Left hindlimb (tissue), 1 donor: ENCODE measurements at places on chromosomes 6 and 20.

DNA sequence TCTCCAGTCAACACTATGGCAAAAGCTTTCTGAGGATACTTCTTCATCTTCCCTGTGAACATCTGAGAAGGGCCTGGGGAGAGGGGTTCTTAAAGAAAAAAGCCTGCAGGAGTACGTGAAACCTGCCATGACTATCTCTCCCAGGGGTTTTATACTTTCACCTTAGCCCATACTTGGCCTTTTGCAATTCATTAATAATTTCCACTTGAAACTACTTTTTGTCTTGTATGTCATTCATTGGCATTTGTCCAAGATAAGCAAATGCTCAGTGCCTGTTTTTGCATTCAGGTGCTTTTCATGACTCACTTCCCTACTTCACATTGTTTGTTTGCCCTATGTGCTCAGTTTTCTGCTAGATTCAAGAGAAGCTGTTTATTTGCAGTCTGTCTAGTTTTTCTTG is 580.3 kb upstream of the GJE1 start:
- no peak for DNase-seq

DNA sequence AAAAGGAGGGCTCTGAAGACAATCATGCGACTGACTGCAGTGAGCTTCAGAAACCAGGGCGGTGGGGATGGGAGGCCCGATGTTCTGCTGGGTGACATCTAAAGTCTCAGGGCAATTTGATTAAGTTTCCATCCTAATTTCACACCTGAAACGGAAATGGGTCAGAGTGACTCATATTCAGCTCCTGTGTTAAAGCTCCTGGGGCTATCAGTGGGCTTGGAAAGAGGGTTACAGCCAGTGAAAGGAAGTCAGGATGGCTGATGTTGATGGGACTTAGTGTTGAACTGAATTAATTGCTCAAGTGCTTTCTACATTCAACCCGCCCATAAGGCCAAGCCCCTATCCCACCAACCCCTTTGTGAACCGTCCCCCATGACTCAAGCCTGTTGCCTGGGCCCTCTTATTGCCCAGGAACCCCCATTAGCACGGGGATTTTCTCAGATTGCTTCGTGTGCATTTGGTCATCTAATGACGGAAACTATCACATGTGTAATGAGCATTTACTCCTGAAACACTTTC is 47.1 kb upstream of the TBC1D7 start:
- DNase-seq: no peak

DNA sequence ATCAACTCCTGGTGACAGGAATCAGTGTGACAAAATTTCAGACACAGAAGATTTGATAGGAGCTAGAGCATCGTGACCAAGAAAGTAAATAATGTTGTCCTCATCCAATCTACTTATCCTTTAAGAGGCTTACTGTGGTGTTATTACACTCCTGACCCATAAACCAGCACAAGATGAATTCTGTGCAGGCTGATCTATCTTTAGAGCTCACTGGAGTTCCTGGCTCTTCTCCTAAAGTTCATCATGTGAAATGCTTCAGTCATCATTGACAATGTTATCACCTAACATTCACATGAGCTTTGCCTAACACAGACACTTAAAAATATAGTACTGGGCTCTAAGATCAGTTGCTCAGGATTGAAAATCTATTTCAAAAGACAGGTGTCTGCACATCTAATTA is 271.0 kb upstream of the HSF2 start:
- no peak for DNase-seq

DNA sequence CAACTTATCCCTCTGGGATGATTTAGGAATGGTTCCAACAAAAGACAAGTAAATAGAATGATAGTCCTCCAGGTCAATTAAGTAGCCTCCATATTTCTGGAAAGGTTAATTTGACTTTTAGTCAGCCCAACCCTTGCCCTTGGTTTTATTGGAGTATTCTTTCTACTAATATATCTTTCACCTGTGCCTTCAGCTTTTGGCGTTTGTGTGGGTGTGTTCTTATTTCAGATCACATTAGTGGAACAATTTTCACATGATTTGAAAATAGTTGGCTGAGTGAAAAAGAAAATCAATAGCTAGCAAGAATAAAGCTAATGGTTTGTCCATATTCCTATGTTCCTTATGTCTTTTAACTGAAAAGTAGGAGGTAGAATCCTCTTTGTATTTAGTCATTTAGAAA is 239.6 kb upstream of the SGK1 start:
- no peak for DNase-seq

- no peak for DNase-seq
Measured at GRCh38 chr6:81562169-81562568, 190.3 kb downstream of the TENT5A start.

GRCh38 chr6:73169111-73169510 is 56.2 kb downstream of the KHDC1L start:
- no peak for DNase-seq

- DNase-seq: no peak
Measured at GRCh38 chr6:129440691-129441090, 269.3 kb downstream of the ARHGAP18 start.

DNA sequence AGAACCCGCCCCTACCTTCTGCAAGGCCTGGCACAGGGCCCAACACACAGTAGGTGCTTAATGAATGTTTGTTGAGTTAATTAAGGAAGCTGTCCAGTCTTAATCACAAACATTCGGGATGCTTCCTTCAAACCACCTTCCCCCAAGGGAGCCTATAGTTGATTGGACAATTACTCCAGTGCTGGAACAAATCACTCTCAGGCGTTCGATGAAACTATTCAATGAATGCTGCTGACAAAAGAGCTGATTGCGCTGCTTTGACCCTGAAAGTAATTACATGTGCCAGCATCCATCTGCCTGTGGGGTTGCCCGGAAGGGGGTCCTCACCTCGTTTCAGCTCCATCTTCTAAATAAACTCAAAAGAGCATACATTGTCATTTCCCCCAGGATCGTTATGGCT is 112.0 kb upstream of the SRSF6 start:
- DNase-seq: no peak

- no peak for DNase-seq
Measured at GRCh38 chr6:149052350-149053106, 265.0 kb upstream of the TAB2 start.

DNA sequence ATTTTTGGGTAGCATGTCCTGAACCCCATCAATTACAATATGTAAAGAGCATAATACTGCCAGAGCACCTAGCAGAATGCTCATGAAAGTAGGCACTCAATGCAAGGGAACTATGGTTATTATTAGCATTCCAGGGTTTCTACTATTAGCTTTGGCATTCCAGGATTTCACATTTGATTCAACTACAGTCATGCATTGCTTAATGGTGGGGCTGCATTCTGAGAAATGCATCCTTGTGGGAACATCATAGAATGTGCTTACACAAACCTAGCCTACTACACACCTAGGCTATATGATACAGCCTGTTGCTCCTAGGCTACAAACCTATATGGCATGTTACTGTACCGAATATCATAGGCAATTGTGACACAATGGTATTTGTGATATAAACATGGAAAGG is 247.8 kb downstream of the CD83 start:
- DNase-seq: no peak

DNA sequence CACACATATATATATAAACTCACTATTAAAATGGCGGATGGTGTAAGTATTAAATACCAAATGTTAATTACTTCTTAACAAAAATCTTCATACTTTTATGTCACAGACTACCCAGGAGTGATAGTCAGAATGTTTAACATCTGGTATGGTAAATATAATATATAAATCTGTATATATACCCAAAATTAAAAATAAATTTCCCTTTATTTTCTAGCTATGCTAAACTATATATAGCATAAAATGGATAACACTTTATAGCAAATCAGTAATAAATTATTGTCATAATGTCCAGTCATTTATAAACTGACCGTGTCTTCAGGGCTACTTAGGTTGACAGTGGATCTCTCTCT is 37.1 kb downstream of the GSTA2 start:
- no peak for DNase-seq

DNA sequence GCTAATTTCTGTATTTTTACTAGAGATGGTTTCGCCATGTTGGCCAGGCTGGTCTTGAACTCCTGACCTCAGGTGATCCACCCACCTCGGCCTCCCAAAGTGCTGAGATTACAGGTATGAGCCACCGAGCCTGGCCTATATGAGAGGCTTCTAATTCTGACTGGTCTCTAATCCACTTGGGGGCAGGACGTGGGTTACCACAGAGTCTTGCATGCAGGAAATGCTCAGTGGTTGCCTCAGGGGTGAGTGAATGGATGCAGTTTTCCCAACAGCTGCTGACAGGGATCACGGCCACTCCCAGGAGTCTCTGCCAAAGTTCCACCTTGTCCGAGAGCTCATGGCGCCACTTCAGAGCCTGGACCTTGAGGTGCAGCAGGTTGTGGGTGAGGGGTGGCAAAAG is 6.4 kb upstream of the FANCE start:
- no peak for DNase-seq

DNA sequence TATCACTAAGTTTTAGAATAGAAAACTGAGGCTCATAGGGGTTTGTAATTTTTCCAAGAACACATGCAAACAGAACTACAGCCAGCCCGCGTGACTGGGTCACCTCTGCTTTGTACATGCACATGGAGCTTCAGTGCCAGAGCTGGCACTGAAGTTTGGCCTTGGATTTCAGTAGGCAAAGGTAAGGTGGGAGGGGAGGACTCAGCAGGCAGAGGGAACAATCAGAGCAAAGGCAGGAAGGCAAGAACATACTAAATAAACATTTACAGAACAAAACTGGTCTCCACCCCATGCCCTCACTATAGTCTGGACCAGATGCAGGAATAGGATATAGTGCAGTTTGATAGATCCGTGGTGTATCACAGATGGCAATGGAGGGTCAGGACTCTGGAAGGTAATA is 13.6 kb upstream of the ABRACL start:
- DNase-seq: no peak
